Karpas-422 (cell line): ENCODE measurements at places on chromosomes 11 and 22.

DNA sequence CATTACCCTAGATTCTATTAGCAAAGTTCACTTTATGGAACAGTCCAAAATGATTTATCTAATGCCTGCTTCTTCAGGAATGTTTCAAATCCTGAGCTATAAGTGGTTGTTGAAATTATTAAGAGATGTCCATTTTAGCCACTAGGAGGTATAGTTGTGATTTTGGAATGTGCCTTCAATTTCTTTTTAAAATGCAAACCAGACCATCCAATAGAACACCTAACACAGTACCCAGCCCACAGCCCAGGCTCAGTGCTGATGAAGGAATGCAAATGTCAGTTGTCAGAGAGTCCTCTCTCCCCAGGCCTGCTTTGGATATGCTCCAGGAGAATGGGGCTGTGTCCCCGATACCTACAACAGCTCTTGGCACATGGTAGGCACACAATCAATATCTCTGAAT lies 85.8 kb upstream of the E2F8 start:
- H3K4me3 ChIP-seq = no peak overlapping the region
- H3K36me3 ChIP-seq = no peaks in the 10 kb centered on the region
- H3K27ac ChIP-seq = no peak overlapping the region
- DNase-seq = peak; percentile 61
- H3K27me3 ChIP-seq = no peaks in the 10 kb centered on the region; the same call in 1 of the 2 replicates

- peak; percentile 51 for DNase-seq
- no peak overlapping the region for H3K27ac ChIP-seq
- no peaks in the 10 kb centered on the region for H3K4me1 ChIP-seq
- no peak overlapping the region for H3K4me3 ChIP-seq
Measured at GRCh38 chr11:54558919-54559318, 44.9 kb downstream of the OR4C46 start.

DNA sequence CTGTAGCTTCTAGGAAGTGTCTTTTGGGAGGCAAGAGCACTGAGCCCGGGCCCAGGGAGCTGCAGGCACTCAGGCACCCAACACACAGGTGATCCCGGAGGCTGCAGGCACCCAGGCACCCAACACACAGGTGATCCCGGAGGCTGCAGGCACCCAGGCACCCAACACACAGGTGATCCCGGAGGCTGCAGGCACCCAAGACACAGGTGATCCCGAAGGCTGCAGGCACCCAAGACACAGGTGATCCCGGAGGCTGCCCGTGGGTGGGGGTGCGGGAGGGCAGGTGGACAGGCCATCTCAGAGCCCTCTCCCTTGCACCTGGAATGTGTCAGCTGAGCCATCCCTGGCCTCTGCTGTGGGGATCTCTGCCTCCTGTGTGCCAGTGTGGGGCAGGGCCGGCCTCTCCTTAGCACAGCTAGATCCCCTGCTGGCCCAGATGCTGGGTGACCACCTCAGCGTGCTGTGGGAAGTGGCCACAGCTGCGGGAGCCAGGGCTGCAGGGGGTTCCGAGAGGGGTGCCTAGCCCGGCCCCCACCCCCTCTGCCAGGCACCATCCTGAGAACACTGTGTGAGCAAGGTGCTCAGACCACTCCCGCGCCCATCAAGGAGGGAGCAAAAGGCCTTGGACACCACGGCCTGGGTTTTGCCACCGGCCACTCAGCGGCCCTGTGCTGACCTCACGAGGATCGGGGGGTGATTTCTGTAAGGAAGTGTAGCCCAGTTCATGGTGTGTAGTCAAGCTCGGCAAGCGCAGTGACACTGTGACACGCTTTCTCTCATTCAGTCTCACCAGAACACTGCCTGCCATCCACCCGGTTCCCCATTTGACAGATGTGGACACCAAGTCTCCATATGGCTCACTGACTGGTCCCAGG lies 14.2 kb downstream of the MRGPRG start:
- no peak for DNase-seq
- no peaks in the 10 kb centered on the region for H3K36me3 ChIP-seq
- no peak overlapping the region for H3K4me3 ChIP-seq
- no peaks in the 10 kb centered on the region for H3K27me3 ChIP-seq
- no peak overlapping the region for H3K27ac ChIP-seq
- no peaks in the 10 kb centered on the region for H3K4me1 ChIP-seq

DNA sequence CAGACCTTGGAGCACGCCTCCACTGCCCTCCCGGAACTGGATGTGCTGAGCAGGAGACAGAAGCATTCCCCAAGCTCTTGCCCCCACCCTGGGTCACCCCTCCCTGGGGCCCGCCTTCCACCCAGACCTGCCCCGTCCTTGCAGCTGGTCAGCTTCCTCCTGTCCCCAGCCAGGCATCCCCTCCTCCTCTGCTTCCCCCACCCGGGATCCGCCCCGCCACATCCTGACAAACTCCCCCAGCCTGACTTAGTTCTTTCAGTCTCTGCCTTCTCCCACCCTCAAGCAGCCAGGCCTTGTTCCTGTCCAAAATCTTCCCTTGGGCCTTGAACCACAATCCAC lies 1.1 kb upstream of the PLXNB2 start:
- peaks cover 56% of the 10 kb centered on the region for H3K4me1 ChIP-seq
- H3K4me3 ChIP-seq = no peak overlapping the region
- H3K27me3 ChIP-seq = no peaks in the 10 kb centered on the region
- DNase-seq = no peak
- H3K36me3 ChIP-seq = no peaks in the 10 kb centered on the region

GRCh38 chr11:119717839-119718534 lies 11.0 kb downstream of the NECTIN1 start:
- no peaks in the 10 kb centered on the region for H3K36me3 ChIP-seq
- no peaks in the 10 kb centered on the region for H3K4me1 ChIP-seq
- H3K4me3 ChIP-seq = no peak overlapping the region
- H3K27me3 ChIP-seq = no peaks in the 10 kb centered on the region
- DNase-seq = no peak

GRCh38 chr11:94405062-94405833 lies 4.0 kb upstream of the GPR83 start:
- H3K27ac ChIP-seq = no peak overlapping the region
- no peaks in the 10 kb centered on the region for H3K27me3 ChIP-seq
- no peak for DNase-seq
- no peaks in the 10 kb centered on the region for H3K4me1 ChIP-seq
